ENCODE measurements at places on chromosomes 7 and 10. TPM values are rescaled to one million over a fixed set of nuclear protein-coding genes. Genes with fewer than 3 reads are reported as not detected.

DNA sequence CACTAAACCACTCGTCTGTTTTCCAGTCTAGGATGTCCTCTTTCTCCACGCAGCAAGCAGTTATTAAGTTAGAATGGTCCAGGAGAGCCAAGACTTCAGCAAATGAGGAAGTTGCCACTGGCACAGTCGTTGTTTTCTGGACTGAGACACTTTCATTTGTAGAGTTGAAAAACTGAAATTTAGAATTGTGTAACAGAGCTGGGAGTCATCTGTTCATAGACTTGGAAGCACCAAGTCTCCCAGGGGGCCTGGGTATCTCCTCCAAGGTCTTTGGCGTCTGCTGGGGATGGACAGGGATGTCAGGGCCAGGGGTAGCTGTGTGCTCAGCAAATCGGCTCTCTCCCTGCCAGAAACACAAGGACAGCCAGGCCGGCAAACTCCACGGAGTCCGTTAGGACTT lies 208.4 kb downstream of the FANK1 start:
- no peak for DNase-seq

DNA sequence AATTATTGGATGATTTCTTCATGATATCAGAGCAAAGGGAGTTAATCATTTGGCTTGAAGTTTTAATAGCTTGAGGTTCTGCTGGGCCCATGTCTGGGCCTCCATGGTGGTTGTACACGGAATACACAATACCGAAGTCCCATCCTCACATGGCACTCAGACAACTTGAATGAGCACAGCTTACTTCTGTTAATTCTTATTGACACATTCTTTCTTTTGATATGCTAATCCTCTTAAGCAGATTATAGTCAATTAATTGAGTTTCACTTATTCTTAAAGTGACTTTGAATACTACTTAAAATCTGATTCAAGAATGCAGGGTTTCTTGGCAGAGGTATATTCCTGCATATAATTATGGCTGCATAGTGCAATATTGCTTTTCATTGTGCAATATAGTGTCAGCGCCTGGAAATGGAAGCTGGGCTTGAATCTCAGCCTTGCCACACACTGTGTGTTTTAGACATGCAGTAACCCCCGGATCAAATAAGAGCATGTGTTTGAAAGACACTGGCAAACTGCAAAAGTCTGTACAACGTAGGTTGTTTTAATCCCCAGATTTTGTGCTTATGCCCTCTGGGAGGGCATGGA lies 543.5 kb upstream of the ADARB2 start:
- no peak for DNase-seq

GRCh38 chr7:90412458-90413184 lies 9.4 kb downstream of the CLDN12 start:
- no peak for DNase-seq

DNA sequence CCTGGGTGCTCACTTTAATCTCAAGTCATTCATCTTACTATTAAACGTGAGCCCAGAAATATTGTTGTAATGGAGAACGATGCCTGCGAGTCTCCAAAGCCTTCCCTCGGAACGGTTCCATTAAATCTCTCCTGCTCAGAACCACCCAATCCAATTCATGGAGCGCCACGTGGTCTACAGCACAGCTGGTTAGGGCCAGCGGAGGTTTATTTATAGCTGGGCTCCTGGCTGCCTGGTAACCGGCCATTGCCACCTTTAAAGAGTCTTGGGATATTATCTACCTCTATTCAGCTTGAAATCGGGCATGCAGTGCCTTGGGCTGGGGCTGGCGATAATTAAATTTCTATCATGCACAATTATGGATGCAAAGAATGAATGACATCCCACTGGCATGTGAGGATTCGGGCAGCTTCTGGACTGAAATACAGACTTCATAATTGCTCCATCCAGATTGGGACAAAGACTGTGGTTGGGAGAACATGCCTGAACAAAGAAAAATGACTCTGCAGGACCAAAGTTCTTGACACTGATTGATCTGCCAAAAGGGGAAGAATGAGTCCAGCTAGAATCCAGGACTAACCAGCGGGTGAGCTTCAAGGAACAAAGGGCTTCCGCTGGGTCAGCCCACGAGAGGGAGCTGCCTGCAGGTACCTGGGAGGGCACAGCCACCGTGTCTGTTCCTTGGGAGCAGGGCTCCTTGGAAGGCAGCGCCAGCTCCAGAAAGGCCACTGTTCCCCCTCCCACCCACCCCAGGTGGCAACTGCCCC lies 7.3 kb downstream of the FAM20C start:
- no peak for DNase-seq

GRCh38 chr10:7704071-7705016 lies 1.2 kb downstream of the ITIH2 start:
- no peak for DNase-seq

DNA sequence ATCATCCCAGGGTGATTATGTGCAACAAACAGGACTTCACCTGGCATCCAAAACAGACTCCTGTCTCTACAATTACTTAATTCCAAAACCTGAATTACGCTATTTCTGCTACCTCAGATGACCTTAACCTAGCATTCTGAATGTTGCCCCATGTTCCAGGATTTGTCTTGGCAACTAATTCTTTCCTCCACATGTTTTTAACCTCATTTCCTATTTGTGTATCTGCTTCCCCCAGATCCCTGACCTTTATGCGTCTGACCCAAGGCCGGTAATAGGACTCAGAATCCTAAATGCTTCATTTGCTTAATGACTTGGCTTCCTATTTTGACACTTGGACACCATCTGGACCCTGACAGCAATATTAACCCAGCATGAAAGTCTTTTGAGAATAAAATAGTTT lies 8.7 kb upstream of the ING3 start:
- no peak for DNase-seq

GRCh38 chr7:103797647-103798307 lies 191.7 kb downstream of the RELN start:
- DNase-seq: no peak

GRCh38 chr7:98133181-98133580 lies 26.5 kb downstream of the LMTK2 start:
- DNase-seq: peak; percentile 44

GRCh38 chr10:60340973-60341372 lies 48.7 kb downstream of the ANK3 start:
- no peak for DNase-seq

GRCh38 chr7:7577888-7578287 lies 11.2 kb downstream of the MIOS start:
- no peak for DNase-seq

- no peak for DNase-seq
These were observed 1.1 kb downstream of the LIPM start for GRCh38 chr10:88803641-88804040.

DNA sequence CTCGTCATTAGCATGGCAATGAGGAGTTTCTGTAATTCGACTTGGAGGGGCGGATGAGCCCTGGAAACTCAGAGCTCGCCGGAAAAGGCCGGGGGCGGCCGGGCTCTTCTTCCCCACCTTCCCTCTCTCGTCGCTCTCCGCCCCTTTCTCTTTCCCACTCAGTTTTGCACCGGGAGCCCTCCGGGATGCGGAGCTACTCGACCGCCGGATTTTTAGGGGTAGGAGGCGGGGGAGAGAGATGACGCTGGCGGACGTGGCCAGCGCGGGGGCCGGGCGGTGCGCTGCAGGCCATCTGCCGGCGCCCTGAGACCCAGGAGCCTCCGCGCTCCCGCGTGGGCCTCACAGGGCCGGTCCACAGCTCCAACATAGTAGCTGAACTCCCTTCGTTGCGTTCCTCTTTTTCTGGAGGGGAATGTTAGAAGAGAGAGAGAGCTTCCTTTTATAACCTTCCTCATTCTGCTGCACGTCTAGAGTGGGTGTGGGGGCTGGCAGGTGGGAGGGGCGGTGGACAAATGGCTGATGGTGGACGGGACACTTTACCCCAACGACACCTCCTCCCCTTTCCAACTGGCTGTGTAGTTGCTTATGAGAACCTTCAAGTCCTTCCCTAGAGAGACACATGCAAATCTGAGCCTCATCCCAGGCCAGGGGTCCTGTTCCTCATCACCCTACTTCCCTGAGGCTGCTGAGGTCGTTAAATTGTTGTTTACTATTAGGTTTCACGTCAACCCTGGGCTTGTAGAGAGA lies 1.1 kb upstream of the HOXA1 start:
- DNase-seq: peak; percentile 63

GRCh38 chr7:150979713-150980390 lies 1.7 kb upstream of the KCNH2 start:
- no peak for DNase-seq

- peak; percentile 73 for DNase-seq
These were observed 171.2 kb upstream of the COL1A2 start for GRCh38 chr7:94223375-94224084.

DNA sequence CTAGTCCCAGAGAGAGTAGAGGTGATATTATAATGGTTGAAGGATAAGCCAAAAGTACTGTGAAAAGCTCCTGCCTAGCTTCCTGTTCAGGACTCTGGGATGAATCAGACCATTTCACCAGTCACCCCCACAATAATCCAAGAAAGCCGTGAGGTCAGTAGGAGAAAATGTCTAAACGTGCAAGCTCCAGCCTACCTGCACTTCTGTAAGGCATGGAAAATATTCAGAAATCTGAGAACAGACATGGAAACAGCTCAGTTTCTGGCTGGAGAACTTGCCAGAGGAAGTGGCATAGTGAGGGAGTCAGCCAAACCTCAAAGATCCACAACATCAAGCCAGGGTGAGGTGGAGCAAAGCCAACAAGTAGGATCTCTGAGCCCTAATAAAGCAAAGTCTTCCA lies 58.2 kb downstream of the ELAPOR2 start:
- no peak for DNase-seq

DNA sequence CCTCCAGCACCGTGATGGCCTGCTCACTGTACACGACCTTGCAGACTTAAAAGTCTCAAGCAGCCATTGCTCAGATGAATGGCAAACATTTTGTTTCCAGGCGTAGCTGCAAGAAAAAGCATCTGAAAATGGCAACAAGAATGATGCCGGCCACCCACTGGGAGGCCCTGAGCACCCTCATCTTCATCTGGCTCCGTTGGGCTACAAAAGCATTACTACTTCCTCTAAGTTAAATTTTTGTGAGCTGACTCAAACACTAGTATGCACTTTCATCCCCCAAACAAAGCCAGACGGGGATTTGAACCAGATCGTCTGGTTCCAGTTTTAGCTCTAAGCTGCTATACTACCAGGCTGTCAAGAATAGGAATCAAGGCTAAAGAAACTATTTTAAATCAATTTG lies 116.6 kb upstream of the CDK1 start:
- DNase-seq: peak; percentile 33

Gene SPDYE9
- total RNA-seq: not detected

Gene CHAT
- not detected for total RNA-seq

Gene MARCHF5
- total RNA-seq: 10.3 TPM

Gene SNCG
- total RNA-seq: 3.5 TPM

Gene GOLGA7B
- total RNA-seq: not detected

Gene TMEM236
- under 0.01 TPM for total RNA-seq

Gene STK31
- not detected for total RNA-seq
